Tibial nerve (tissue), 4 donors: ENCODE measurements at places on chromosomes 1 and 21.

DNA sequence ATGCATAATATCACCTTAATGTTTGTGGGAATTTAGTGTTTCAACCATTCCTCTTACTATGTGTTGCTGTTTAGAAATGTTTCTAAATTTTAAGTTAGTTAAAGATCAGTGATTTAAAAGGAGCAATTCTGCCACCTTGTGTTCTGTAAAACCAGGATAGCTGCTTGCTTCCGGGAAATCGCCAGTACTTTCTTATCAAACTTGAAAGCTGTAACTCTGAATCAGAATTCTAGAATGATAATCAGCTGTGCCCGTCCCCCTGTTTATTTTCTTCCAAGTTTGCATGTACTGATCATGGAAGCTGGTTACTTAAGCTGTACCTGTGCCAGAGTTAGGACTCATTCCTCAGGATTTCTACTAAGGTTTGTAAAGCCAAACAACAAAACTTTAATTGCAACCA is 656.4 kb downstream of the LTN1 start:
- no peak for DNase-seq

- DNase-seq: no peak
Observed at GRCh38 chr21:28421716-28422524, 570.8 kb downstream of the LTN1 start.

DNA sequence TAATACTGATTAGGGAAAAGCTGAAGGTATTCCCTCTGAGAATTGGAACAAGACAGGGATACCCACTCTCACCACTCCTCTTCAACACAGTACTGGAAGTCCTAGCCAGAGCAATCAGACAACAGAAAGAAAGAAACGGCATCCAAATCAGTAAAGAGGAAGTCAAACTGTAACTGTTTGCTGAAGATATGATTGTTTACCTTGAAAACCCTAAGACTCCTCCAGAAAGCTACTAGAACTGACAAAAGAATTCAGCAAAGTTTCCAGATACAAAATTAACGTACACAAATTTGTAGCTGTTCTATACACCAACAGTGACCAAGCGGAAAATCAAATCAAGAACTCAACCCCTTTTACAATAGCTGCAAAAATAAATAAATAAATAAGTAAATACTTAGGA is 78.6 kb downstream of the EXTL2 start:
- no peak for DNase-seq

DNA sequence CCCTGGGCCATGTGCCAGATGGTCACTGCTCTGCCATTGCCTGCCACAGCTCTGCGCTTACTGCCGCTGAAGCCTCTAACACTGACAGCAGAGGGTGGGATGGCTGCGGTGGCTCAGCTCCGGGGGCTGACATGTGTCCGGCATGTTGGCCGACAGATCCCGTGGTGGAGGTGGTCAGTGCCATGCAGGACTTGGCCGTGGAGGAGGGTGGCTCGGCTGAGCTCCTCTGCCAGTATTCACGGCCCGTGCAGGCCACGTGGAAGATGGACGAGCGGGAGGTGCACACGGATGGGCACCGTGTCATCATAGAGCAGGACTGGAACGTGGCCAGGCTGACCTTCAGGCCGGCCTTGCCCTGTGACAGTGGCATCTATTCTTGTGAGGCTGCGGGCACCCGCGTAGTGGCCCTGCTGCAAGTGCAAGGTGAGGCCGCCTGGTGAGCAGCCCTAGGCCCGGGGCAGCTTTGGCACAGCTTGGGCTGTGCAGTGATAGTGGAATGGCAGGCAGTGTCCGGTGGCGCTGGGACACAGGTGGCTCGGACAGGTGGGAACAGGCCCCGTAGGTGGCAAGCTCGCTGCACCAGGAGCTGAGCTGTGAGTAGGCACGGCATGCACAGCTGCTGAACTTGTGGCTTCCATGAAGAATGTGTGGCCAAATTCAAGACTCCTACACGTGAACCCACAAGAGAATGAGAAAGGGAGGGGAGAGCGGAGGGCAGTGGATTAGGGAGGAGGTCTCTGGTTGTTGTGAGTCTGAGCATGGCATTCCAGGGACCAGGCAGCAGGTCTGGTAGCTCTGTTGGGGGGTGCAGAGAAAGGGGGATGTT is 91.8 kb downstream of the TRIM11 start:
- DNase-seq: peak; percentile 11

- no peak for DNase-seq
Observed at GRCh38 chr1:162954824-162955223, 93.8 kb upstream of the CCDC190 start.

GRCh38 chr1:215005078-215005477 is 77.5 kb upstream of the KCNK2 start:
- no peak for DNase-seq

- no peak for DNase-seq
Observed at GRCh38 chr1:157691285-157691920, 9.2 kb downstream of the FCRL3 start.

GRCh38 chr1:201947697-201948008 is 1.3 kb upstream of the LMOD1 start:
- no peak for DNase-seq
